ENCODE measurements at places on chromosomes 3 and 15.

GRCh38 chr3:136840252-136840651, 21.3 kb downstream of the SLC35G2 start:
- DNase-seq, result no peak

GRCh38 chr3:56131974-56132590, 336.2 kb downstream of the ERC2 start:
- no peak for DNase-seq

GRCh38 chr3:195194559-195195206, 76.3 kb downstream of the XXYLT1 start:
- no peak for DNase-seq

DNA sequence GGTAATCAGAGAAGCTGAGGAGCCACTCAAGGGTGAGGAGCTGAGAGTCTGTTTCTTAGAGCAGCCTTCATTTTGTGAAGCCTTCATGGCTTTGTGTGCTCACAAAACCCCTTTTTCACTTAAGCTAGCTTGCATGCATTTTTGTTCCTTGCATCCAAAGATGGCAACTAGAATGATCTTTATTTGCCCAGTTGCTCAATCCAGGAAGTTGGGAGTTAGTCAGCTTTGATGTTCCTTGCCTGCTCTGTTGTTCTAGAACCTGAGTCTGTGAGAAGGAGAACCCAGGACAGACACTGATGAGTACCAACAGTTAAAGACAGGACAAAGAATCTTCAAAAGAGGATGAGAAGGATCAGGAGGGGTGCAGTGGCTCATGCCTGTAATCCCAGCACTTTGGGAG, 81.8 kb downstream of the IL20RB start:
- DNase-seq, result no peak

GRCh38 chr15:70829371-70830166, 24.4 kb downstream of the LARP6 start:
- no peak for DNase-seq

DNA sequence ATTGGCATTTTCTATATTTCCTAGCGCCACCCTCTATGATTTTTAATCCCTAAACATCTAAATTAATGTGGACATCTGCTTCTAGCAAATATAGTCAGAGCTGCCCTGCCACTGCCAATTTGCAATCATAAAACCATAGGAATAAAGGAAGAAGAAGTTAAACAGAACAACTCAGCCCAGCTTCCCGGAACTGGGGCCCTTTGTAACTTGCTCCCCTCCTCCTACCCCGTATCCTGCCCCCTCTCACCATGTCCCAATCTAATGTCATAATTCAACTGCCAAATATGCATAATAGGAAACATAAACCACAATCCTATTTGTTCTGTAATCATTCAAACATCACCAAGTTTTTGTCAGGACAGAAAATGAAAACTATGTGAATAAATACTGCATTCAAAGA, 74.4 kb upstream of the ACP3 start:
- DNase-seq, result no peak

- DNase-seq, result no peak
These were observed 220.9 kb upstream of the EIF1B start for GRCh38 chr3:40088527-40089170.

- no peak for DNase-seq
These were observed 432.9 kb upstream of the CFAP20DC start for GRCh38 chr3:59482684-59483083.

- no peak for DNase-seq
These were observed 130.6 kb upstream of the CMC1 start for GRCh38 chr3:28110869-28111268.

- no peak for DNase-seq
These were observed 23.0 kb downstream of the GSK3B start for GRCh38 chr3:120071259-120071658.

DNA sequence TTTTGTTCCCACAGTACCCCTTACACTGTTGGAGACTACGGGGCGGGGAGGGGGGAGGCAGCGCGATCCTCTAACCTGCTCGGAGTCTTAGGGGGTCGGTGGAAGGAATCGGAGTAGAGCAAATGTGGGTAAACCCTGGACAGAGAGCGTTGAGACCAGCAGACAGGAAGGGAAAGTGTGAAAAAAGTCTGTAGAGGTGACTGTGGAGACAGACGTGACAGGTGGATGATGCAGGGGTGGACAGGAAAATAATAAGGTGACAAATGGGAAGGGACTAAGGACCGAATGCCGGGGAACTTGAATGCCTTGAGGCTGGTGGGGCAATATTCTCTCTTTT, 424 bp downstream of the EAF2 start:
- DNase-seq, result no peak

DNA sequence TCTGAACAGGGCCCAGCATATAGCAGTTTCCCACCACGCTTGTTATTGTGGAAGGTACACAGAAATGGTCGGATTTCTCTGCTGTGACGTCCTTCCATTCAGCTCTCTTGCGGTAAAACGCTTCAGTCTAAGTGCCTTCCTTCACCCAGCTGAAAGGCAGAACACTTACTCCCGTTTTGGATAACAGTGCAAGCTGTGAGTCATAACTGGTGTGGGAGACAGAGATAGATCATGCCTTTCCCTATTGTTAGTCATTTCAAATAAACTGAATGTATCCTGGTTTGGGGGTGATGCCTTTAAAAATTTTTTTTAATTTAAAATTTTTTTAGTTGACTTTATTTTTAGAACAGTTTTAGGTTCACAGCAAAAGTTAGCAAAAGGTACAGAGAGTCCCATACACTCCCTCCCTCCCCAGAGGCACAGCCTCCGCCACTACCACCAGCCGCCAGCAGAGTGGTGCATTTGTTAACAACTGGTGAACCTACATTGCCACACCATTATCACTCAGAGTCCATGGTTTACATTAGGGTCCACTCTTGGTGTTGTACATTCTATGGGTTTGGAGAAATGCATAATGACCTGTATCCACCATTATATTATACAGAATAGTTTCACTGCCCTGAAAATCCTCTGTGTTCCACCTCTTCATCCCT, 94.9 kb upstream of the NSMCE3 start:
- no peak for DNase-seq

- no peak for DNase-seq
These were observed 22.6 kb downstream of the METTL6 start for GRCh38 chr3:15404767-15405166.

GRCh38 chr15:81781395-81781794, 264.4 kb downstream of the MEX3B start:
- no peak for DNase-seq

DNA sequence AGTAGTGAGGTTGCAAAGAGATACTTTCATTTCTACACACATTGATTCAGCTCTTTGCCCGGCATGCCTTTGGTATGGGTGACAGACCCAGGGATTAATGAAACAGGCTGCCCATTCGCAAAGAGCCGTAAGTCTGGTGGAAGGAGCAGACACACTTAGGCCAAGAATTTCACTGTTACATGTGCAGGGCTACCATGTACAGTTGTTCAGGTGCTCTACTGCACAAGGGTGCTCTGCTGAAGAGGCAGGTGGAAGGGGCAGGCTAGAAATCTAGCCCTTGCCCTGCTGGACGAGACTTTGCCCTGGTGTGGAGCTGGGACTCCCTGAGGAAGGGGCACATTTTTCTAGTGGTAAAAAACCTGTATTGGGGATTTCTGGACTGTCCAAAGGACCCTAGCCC, 26.2 kb upstream of the RASGRF1 start:
- no peak for DNase-seq

DNA sequence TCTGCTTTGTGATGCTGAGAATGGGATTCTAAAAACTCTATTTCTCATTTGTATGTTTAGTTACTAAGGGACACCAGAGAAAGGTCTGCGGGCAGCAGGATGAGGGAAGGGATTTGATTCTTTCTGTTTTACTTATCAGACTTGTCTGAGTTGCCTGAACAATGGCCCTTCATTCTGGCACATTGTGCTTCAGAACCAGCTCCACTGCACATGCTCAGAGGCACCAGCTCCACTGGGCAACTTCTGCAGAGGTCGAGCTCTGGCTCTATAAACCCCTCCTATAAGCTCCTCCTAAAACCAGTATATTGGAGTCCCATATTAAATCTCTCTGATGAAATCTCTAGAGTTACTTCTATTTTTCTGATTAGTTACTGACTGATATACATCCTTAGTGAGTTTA, 453.2 kb upstream of the CDIN1 start:
- DNase-seq, result no peak

- DNase-seq, result no peak
These were observed 106.0 kb downstream of the MYH15 start for GRCh38 chr3:108404368-108404767.

- DNase-seq, result no peak
These were observed 37.8 kb downstream of the CEMIP start for GRCh38 chr15:80816936-80817335.

- no peak for DNase-seq
These were observed 1.7 kb downstream of the LRRC3B start for GRCh38 chr3:26624209-26624765.

- DNase-seq, result no peak
These were observed 816.9 kb downstream of the FHIT start for GRCh38 chr3:60434323-60434722.

DNA sequence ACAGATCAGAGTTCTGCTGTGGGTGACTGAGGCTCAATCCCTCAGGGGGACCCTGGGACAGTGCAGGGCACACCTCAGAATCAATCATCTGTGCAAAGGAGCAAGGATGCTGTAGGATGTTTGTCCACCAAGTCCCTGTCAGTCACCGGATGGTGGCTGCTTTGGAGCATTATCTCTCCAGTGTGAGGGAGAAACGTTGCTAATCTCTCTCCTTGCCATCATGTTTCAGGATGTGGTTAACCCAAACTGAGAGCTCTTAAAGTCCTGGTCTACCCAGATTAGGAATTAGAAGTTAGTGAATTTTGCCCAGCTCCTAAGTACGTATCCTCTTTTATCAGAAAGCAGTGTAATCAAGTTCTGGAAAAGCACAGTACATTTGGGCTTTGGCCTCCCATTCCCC, 26.2 kb upstream of the LRRC3B start:
- no peak for DNase-seq

DNA sequence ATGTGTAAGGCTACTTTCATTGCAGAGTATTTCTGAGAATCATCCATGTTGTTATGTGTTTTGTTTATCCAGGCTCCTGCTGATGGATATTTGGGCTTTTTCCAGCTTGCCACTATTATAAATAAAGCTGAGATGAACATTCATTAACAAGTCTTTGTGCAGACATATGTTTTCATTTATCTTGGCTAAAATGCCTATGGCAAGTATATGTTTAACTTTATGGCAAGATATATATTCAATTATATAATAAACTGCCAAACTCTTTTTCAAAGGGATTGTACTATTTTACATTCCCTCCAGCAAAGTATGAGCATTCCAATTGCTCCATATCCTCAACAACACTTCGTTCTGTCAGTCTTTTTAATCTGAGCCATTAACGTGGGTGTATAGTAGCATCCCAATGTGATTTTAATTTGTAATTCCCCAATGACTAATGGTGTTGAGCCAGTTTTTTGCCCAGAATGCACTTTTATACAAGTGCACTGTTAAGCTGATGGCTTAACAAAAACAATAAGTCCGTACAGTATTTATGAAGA, 452.4 kb downstream of the SHQ1 start:
- no peak for DNase-seq

- DNase-seq, result no peak
These were observed 31.2 kb downstream of the PRR23E start for GRCh38 chr3:127224118-127224517.

- DNase-seq, result no peak
These were observed 436.4 kb downstream of the SHQ1 start for GRCh38 chr3:72411843-72412242.

- no peak for DNase-seq
These were observed 369.3 kb upstream of the TRIM42 start for GRCh38 chr3:140308535-140308934.

- no peak for DNase-seq
These were observed 27.8 kb downstream of the ATP1B3 start for GRCh38 chr3:141904203-141904602.

GRCh38 chr15:29066310-29066709, 180.5 kb downstream of the APBA2 start:
- DNase-seq, result no peak

GRCh38 chr3:16300881-16301359, 35.9 kb downstream of the OXNAD1 start:
- DNase-seq, result no peak

GRCh38 chr3:194082743-194083636, 53.0 kb upstream of the HES1 start:
- DNase-seq, result no peak

- no peak for DNase-seq
These were observed 396.9 kb downstream of the LRTM1 start for GRCh38 chr3:54530944-54531343.

DNA sequence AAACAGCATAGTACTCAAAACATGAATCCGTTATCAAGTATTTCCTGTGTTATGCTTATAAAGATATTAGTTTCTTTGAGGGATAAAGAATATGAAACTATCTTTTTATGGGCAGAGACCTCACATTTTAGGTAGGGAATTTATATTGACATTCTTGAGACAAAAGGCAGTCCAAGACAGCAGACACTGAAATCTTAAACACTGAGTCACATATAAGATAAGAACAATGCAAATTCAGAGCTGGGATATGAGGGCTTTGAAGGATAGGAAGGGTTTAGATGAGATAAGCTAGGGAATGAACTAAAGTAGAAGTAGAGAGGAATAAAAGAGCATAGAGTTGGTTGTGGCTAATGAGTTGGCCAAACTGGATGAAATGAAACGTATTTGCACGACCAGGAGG, 58.4 kb downstream of the ASTE1 start:
- no peak for DNase-seq

GRCh38 chr15:61517776-61518175, 288.7 kb upstream of the RORA start:
- no peak for DNase-seq

DNA sequence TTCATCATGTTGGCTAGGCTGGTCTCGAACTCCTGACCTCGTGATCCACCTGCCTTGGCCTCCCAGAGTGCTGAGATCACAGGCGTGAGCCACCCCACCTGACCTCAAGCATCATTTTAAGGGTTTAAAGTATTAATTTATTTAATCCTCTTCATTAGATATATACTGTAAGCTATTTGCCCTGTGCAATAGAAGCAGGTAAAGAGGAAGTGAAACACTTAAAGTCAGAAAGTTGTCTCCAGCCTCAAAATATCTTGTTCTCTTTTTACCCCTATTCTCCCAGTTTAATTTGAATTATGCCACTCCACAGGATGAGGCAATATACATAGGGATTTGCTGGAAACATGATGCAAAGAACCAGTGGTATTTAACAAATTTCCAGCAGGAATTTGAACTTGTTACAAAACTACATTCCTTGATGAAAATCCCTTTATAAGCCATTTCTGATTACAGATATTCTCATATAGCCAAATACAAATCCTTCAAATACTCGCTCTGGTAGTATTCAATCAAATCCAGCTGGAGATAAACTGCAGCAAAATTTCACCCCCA, 2.0 kb downstream of the NDUFB5 start:
- no peak for DNase-seq

DNA sequence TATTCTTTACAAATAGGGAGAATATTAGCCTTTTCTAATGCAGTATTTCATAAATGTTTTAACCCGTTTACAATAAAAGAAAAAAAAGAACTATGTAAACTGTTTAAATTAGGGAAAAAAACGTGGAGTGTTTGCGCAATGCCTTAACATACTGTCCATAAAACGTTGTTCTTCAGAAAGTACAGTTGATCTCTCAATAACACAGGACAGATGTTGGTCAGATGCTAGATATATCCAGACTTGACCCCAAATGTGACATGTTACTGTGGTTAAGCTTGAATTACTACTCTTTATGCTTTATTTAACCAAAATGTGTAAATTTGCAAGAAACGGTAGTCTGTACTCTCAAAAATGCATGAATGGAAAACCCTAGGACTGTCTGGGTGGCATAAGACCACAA, 110.3 kb downstream of the PLOD2 start:
- no peak for DNase-seq

GRCh38 chr3:105867712-105868430, 941 bp downstream of the CBLB start:
- DNase-seq, result no peak
